Mesothelial cell of epicardium (in vitro differentiated cells): ENCODE measurements at places on chromosomes 7 and 10. TPM values are rescaled to one million over a fixed set of nuclear protein-coding genes. Genes with fewer than 3 reads are reported as not detected.

The SFMBT2 gene
- 0.86 to 2.3 TPM (median 2.0 TPM) in 3 replicates for total RNA-seq

- no peaks in the 10 kb centered on the region for H3K4me1 ChIP-seq
- no peak overlapping the region for H3K4me3 ChIP-seq
- no peaks in the 10 kb centered on the region for H3K27me3 ChIP-seq
- no peak for DNase-seq
Observed at GRCh38 chr10:125761961-125762360, 13.7 kb downstream of the MMP21 start.

DNA sequence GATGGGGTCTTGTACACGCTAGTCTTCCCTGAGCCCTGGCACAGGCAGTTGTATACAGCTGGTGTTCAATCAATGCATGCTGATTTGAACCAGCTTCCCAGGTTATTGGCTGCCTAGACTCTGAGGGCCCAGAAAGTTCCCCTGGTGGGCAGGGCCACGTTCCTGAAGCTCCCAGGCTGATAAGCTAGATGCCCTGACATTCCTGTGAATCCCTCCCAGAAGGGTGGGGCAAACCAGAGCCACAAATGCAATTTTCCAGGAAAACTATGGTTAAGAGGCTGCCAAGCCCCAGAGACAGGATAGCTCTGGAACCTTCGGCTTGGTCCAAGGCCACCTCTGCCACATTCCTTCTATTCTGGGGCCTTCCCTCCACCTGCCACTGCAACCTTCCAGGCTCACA is 78.2 kb downstream of the FAM53B start:
- H3K36me3 ChIP-seq, result peaks cover 12% of the 10 kb centered on the region
- peaks cover 11% of the 10 kb centered on the region for H3K4me1 ChIP-seq
- no peak overlapping the region for H3K4me3 ChIP-seq
- H3K27me3 ChIP-seq, result no peaks in the 10 kb centered on the region

DNA sequence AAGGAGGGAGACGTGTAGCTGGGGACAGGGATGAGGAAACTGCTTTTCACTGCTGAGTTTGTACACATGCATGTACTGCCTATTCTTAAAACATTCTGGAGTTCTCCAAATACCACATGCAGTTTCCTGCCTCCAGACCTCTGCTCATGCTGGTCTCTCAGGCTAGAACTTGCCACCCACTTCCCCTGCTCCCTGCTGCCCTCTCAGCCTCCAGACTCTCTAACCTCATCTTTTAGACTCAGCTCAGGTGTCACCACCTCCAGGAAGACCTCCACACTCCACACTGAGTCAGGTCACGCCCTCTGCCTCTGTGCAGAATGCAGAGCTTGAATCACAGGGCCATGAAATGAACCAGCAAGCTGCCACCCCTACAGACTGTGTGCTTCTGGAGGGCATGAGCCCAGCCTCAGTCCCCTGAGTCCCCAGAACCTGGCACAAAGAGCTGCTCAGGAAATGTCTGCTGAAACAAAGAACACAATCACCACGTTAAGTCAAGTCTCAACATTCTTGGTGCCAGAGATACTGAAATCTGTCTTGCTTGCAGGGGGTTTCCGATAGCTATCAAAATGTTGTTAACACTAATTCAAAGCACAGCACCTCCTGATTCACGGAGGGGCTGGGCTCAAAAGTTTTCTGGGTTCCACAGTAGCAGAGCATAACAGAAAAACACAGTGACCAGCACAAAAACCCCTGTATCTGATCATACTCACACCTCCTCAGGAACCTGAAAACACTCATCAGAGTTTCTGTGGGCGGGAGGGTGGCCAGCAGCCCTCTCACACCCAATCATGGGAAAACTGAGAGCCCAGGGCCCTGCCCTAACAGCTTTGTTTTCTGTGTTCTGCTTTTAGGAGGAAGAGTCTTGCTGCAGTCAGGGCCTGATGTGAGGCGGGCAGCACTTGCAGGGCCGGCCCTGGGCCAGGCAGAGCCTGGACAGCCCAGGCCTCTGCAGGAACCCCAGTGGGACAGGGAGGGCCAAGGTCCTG is 21.1 kb downstream of the FAM53B start:
- DNase-seq, result no peak
- peak overlapping the region; percentile 71 for H3K27ac ChIP-seq
- H3K4me1 ChIP-seq, result peaks cover 51% of the 10 kb centered on the region
- H3K27me3 ChIP-seq, result no peaks in the 10 kb centered on the region

- no peak overlapping the region for H3K27ac ChIP-seq
- H3K4me1 ChIP-seq, result peaks cover 4% of the 10 kb centered on the region
Observed at GRCh38 chr7:126791306-126791705, 461.4 kb downstream of the GRM8 start.

DNA sequence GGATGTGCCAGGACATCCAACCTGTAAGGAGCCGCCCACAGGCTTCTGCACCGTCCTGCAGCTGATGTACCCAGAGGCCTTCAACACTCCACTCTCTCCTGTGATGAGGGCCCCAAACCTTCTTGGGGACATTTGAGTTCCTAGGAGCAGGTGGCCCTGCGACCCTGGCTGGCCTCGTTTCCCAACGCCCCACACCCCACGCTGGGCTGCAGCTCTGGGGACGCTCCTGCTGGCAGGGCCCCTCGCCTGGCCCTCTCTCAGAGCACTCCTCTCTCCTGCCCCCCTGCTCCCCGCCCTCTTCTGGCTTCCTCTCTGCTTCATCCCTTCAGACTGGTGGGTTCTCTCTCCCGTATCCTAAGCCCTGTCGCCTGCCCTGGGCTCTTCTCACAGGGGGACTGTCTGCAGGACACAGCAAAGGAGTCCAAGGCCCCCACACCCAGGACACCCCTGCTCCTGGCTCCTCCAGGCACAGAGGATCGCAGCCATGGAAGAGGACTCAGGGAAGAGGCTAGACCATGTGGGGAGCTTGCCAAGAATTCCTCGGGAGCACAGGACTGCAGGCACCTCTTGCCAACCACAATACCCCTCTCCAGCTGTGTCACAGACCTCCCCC is 541.4 kb downstream of the TCERG1L start:
- H3K27ac ChIP-seq, result no peak overlapping the region
- H3K36me3 ChIP-seq, result no peaks in the 10 kb centered on the region
- H3K27me3 ChIP-seq, result peaks cover 9% of the 10 kb centered on the region
- H3K4me3 ChIP-seq, result no peak overlapping the region
- H3K4me1 ChIP-seq, result no peaks in the 10 kb centered on the region

GRCh38 chr10:80530816-80531215 is 6.9 kb upstream of the SH2D4B start:
- no peaks in the 10 kb centered on the region for H3K27me3 ChIP-seq
- H3K4me1 ChIP-seq, result peaks cover 8% of the 10 kb centered on the region
- H3K36me3 ChIP-seq, result peaks cover 8% of the 10 kb centered on the region
- H3K27ac ChIP-seq, result no peak overlapping the region
- H3K4me3 ChIP-seq, result no peak overlapping the region

DNA sequence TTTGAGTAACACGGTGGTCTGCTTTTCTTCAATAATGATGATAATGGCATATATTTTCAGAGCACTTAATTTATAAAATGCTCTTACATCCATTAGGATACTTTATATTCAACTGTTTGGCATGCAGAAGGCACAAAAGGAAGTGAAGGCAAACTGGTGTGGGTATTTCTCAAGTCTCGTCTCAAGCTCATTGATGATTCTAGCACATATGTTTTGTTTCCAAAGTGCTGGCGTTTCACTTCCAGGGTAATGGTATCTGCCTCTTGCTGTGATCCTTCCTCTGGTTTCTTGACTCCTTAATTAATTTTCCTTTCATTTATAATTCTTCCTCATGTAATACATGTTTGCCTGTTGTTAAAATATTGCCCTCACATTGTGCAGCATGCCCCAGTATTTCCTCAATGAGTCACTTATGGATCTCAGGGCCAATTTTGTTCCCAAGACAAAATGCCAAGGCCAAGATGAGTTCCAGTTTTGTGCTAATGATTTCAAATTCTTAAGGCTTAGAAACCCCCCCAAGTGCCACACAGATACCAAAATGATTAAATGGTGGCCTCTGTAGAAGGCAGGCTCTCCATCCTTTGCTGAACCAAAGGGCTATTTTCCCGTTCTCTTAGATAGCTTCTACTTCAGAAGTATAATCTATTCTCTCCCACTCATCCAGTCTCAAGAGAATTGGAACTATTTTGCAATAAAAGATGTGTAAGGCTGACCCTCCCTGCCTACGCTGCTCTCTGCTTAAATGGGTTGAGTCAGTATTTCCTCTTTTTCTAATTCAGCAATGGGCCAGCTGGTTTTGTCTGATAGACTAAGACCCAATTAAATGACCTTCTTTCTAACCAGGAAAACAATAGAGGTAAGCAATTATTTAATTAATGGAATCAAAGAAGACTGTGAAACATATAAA is 171.2 kb downstream of the ZNF365 start:
- H3K4me3 ChIP-seq, result no peak overlapping the region
- no peaks in the 10 kb centered on the region for H3K4me1 ChIP-seq
- H3K27ac ChIP-seq, result no peak overlapping the region
- H3K27me3 ChIP-seq, result peaks cover 15% of the 10 kb centered on the region
- DNase-seq, result no peak

DNA sequence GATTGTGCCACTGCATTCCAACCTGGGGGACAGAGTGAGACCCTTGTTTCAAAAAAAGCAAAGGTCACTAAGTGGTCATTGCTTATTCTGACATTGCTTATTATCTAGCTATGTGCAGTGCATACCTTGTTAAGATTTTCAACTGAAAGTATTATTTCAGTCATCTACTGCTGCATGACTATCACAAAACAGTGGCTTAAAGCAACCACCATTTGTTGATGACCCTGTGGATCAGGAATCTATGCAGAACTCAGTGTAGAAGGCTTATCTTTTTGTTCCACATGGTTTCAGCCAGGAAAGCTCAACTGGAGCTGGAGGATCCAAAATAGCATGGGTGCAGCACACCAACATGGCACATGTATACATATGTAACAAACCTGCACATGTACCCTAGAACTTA is 23.1 kb downstream of the THNSL1 start:
- no peak overlapping the region for H3K4me3 ChIP-seq
- H3K4me1 ChIP-seq, result peaks cover 28% of the 10 kb centered on the region
- H3K36me3 ChIP-seq, result no peaks in the 10 kb centered on the region

GRCh38 chr10:86044029-86044428 is 322.6 kb downstream of the GRID1 start:
- H3K27me3 ChIP-seq, result peaks cover 18% of the 10 kb centered on the region
- H3K36me3 ChIP-seq, result no peaks in the 10 kb centered on the region
- DNase-seq, result no peak
- no peaks in the 10 kb centered on the region for H3K4me1 ChIP-seq
- H3K27ac ChIP-seq, result no peak overlapping the region

DNA sequence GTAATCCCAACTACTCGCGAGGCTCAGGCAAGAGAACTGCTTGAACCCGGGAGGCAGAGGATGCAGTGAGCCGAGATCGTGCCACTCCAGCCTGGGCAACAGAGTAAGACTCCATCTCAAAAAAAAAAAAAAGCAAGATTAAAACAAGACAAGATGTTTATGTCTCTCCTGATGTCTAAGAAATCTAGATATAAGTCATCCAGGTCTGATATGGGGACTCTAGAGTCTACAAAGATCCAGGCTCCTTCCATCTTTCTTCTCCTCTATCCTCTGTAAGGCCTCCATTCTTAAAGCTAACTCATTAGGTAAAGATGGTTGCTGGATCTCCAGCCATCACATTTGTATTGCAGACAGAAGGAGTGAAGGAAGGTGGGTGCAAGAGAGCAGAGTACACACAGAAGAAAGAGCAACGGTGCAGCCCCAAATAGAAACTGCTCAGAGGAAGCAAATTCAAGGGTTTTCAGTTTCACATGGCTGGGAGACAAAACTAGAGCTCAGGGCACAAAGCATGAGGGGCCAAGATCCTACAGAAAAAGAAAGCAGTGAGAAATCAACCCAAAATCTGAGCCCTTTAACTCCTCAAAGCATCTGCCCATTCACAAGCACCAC is 57.6 kb downstream of the USP6NL start:
- peak overlapping the region; percentile 34 for H3K27ac ChIP-seq
- no peak for DNase-seq
- peaks cover 8% of the 10 kb centered on the region for H3K4me1 ChIP-seq
- no peaks in the 10 kb centered on the region for H3K27me3 ChIP-seq

- H3K36me3 ChIP-seq, result no peaks in the 10 kb centered on the region
- H3K4me1 ChIP-seq, result peaks cover 5% of the 10 kb centered on the region
- H3K27me3 ChIP-seq, result peaks cover 23% of the 10 kb centered on the region
- no peak overlapping the region for H3K4me3 ChIP-seq
- no peak overlapping the region for H3K27ac ChIP-seq
- DNase-seq, result no peak
Observed at GRCh38 chr10:43125274-43125845, 12.9 kb upstream of the CSGALNACT2 start.

DNA sequence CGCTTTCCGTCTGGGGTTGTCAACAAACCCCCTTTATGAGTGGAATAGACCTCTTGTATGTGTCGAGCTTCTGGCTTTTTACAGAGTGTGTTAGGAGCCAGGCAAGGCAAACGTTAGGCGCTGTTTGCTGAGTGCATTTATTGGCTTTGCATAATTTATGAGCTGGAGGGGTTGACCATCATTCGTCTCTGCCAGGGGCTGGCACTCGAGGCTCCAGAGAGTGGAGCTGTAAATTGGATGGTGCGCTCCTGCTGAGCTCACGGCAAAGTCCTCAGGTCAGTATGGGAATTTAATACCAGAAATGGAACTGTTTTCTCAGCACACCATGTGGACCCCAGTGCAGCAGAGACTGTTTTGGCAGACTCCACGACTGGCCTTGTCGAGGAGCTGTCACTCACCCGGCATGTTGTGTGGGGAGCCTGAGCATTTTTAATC is 699.4 kb upstream of the GALNT17 start:
- H3K27ac ChIP-seq, result no peak overlapping the region
- peaks cover 2% of the 10 kb centered on the region for H3K36me3 ChIP-seq
- H3K27me3 ChIP-seq, result no peaks in the 10 kb centered on the region
- H3K4me3 ChIP-seq, result no peak overlapping the region

DNA sequence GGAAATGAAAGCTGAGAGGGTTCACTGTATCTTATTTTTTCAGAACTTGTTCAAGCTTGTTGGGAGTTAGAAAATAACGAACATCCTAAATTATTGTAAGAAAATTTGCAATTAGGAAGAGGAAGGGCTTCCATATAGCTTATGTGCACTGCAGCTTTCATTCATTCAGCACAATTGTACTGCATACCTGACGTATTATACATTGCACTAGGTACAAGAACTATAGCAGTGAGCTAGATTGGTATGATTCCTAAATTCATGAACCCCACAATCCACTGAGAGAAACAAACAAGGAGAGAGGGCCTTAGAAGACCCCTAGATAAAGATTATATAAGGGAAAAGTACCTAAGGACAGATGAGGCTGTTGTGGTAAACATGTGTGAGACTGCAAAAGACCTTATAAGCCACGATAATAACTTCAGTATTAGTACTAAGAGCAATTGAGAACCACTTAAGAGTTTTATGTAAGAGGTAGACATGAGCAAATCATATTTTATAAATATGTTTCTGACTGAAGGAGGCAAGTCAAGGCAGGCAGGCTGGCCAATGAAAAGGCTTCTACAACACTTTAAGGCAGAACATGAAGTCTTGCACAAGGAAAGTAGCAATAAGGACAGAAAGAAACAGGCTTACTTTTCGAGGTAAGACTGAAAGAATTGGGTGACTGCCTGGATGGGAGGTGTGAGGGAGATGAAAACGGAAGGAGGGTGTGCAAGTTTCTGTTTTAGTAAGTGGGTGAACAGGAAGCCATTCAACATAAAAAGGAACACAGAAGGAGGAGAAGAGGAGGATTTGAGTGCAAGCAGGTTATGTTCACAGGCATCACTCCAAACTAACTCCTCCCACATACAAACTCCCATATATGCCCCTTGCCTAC is 77.9 kb upstream of the LRRN3 start:
- H3K27me3 ChIP-seq, result no peaks in the 10 kb centered on the region
- H3K36me3 ChIP-seq, result no peaks in the 10 kb centered on the region
- H3K4me1 ChIP-seq, result peaks cover 19% of the 10 kb centered on the region
